HCEC 1CT (cell line): ENCODE measurements at places on chromosomes 16 and 17.

DNA sequence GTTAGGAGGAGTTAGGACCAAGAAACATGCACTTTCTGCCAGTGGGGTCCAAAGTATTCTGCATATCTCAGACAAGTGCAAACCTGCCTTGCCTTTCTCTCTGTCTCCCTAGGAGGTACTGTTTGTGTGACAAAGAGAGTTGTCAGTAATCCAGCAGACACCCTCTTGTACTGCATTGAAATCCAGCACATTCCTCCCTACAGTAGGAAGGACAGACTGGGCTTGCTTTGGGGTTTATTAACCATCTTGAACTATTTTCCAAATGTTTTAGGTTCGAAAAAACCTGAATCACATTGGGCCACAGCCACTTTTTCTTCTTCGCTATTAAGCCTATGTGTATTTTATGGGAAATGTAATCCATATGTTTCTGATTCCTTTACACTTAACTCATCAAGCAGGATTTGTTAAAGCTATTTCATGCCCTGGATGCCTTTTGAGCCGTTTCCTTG, 204.2 kb upstream of the KCNJ16 start:
- DNase-seq: peak; percentile 90

GRCh38 chr17:80153004-80153403, 6.1 kb upstream of the EIF4A3 start:
- no peak for DNase-seq

- peak; percentile 13 for DNase-seq
These were observed 171.5 kb downstream of the AXIN2 start for GRCh38 chr17:65389949-65390348.

DNA sequence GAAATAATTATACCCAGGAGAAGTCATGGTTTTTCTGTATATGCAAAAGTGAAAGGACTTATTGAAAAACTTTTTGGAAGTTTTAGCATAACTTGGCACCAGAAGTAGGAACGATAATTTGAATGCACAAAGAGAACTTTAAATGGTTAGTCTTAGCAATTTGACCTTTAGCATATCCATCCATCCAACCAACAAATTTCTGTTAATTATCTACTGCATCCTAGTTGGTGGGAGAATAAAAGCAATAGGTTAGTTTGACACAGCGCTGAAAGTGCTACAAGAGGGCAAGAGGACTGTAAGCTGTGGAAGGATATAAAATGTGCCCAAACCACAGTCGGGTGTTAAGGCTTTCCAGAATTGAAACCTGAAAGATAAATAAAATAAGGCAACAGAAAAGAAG, 17.6 kb downstream of the SPAG9 start:
- no peak for DNase-seq

DNA sequence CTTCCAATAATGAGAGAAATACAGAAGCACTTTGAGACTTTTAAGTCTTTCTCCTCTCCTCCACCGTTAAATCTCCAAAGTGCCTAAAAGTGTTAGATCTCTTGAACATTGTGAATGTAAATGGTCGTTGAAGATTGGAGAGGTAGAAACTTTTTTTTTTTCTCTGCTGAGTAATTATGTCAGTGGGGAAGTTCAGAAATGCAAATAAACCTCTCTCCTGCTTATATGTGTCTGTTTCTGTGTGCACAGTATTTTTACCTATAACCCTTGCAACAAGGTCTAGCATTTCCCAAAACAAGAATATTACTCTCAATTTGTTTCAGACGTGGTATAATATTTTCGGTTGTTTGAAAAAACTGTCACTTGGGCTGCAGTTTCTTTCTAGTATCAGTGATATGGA, 833.6 kb upstream of the CDH8 start:
- DNase-seq: no peak

DNA sequence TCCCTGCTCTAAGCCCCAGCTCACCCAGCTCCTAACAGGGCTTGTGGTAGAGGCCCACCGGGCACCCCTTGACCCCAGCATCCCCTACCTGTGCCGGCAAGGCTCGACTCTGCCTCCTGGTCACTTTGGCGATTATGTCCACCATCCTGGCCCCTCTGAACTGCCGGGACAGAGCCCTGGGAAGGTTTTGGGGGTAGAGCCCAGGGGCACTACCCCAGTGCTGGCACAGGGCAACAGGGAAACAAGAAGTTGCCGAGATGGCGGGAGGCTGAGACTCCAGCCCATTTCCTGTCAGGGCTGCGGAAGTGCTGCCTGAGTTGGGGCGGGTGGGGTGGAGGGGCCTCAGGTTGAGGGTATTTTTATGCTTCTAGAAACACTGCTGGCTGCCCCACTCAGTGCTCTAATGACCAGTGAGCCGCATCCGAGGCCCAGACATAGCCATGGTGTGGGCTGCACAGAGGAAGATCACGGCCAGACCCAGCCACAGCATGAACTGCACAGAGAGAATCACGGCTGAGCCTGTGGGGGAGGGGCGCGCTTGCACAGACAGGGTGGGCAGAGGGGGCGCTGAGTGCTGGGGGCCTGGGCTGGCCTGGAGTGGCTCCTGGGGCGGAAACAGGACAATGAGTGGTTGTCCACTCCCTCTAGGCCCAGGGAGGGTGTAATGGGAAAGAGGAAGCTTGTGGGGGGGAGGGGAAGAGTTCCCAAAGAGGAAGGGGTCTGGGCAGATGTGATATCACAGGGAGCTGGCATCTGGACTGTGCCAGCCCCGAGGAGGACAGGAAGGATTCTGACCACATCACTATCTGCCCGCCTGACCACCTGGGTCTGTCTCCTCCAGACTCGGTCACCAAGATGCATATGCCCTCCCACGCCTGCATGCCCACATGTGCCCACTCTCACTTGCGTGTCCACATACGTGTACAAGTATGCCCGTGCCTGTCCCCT, 22.3 kb downstream of the ARHGAP27 start:
- DNase-seq: no peak

DNA sequence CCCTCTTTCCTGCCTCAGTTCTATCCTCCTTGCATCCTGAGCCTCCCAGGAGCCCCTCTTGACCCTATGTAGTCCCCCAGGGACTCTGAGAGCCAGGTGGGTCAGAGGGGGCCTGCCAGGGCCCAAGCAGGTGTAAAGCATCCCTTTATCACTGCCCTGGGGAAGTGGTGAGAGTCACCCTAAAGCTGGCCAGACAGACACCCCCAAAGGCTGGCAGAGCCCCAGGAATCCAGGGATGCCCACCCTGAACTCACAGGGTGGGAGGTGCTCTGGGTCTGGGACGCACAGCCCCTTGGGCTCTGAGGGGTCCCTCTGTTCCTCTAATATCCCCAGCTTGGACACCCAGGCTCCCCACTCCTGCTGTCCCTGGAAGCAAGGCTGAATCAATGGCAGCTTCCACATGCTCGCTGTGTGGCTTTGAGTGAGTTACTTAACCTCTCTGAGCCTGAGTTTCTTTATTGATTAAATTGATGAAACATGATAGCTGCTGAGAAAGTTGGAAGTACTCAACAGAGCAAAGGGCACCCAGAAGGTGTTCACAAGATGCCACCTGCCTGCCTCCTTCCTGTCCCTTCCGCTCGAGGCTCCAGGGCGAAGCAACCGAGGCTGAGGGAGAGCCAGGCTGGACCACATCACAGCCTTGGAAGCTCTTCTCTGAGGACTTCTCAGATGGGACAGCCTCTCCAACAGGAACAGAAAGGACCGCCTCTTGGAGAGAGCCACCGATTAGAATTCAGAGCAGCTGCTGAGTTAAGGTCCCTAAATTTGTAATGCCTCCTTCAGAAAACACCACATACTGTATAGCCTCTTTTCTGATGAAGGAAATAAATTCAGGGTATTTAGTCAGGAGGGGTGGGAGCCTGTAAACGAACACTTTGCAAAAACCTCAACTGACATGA, 67.1 kb upstream of the DOC2B start:
- no peak for DNase-seq

- peak; percentile 58 for DNase-seq
These were observed 101.9 kb downstream of the STX8 start for GRCh38 chr17:9473711-9474110.

DNA sequence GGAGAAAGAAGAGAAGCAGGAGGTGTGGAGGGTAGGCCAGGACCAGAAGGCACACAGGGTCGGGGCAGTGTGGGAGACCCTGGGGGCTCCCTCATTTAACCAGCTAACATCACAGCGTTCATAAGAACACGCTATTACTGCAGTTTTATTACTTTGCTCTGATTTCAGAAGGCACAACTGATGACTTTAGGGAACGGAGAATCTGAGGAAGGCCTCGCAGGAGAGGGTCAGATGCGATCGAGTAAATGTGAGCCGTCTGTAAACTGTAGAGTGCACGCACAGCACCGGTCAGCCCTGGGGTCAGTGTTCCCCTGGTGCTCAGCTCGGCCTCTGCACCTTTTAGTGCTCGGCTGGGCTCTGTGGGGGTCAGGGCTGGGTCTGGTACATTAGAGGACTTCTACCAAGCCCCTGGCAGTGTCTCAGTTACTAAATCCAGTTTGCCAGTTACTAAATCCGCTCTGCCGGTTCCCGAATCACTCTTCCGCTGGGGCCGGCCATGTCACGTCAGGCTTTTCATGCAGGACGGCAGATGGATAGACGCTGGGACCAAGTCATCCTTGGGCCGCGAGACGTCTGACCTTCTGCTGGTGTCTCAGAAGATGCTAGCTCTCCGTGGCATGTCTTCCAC, 325.9 kb downstream of the SEC14L1 start:
- no peak for DNase-seq

- no peak for DNase-seq
These were observed 21.8 kb upstream of the DNAI2 start for GRCh38 chr17:74252211-74252610.

GRCh38 chr16:1474796-1475551, at the start of gene CLCN7:
Gene CLCN7, minus strand, starts transcription at chr16:1475028. Its CDS starts 54 bp downstream, at chr16:1474974.
- DNase-seq: peak; percentile 78

DNA sequence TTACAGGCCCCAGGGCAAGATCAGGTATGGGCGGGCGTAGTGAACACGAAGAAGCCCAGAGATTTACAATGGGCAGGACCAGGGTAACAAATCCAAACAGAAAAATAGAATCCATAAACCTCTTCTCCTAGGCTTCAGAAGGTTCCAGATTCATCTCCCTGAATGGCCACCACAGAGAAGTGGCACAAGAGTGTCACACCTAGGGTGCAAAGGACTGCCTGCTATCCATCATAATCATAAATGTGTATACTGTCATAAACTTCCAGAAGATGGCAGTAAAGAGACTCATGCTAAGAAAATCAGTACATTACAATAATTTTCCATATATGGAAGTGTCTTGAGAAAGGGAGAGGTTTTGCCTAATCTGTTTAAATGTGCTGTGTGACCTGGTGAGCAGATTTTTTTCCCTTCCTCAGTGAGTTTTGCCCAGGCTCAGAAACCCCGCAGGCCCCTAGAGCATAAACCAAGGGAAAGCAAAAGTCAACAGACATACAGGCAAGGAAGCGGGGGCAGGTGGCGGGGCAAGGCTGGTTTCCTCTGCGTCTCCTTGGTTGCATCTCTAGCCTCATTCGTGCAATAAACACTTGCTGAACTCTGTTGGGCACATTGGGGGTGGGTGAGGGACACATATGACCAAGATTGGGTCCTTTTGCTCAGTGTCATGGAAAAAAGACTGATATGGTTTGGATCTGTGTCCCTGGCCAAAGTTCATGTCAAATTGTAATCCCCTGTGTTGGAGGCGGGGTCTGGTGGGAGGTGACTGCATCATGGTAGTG, 92.0 kb upstream of the CDH5 start:
- peak; percentile 71 for DNase-seq

- no peak for DNase-seq
These were observed 120.2 kb upstream of the CACNG3 start for GRCh38 chr16:24135624-24136565.

DNA sequence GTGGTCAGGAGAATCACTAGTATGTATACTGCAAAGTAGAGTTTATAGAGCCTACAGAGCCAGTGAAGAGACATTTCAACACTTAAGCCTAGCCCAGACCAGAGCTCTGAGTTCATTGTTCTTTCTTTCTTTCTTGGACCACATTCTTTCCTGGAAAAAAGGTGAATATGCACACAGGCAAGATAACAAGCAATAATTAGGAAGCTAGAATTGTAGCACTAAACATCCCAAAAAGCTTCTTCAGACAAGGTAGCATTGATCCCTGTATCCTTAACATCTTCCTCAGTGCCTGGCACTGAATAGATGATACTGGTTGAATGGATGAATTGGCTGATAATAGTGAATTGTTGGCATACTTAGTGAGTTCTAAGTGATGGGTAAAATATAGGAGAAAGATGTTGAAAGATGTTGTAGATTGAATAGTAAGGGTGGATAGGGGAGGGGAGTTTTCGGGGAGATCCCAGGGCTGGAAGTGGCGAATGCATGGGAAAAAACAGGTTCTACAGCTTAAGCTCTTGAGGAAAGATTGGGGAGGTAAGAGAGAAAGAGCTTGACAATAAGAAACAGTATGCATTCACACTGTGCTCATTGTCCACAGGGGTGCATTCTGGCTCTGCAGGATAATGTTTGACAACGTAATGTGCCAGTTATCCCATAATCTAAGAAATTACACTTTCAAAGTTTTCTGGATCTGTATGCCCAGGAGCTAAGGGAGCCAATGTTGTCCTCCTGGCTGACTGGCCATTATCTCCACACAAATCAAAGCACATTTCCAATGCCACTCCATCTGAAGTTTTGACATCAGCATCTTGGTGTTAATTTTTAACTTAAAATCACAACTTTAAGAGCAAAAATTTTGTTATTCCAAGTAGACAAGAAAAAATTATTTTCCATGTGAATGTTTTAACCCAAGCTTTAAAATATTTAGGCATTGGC, 35.6 kb downstream of the TUBD1 start:
- DNase-seq: no peak

- no peak for DNase-seq
These were observed 6.8 kb upstream of the ZNF594 start for GRCh38 chr17:5198472-5198871.

GRCh38 chr17:57985675-57985974, 2.4 kb downstream of the VEZF1 start:
- DNase-seq: peak; percentile 59
